Amniotic stem cell (primary cell): ENCODE measurements at places on chromosomes 3 and 15.
A peak's percentile ranks its signal among the peaks of the same experiment; 100 is the strongest.

DNA sequence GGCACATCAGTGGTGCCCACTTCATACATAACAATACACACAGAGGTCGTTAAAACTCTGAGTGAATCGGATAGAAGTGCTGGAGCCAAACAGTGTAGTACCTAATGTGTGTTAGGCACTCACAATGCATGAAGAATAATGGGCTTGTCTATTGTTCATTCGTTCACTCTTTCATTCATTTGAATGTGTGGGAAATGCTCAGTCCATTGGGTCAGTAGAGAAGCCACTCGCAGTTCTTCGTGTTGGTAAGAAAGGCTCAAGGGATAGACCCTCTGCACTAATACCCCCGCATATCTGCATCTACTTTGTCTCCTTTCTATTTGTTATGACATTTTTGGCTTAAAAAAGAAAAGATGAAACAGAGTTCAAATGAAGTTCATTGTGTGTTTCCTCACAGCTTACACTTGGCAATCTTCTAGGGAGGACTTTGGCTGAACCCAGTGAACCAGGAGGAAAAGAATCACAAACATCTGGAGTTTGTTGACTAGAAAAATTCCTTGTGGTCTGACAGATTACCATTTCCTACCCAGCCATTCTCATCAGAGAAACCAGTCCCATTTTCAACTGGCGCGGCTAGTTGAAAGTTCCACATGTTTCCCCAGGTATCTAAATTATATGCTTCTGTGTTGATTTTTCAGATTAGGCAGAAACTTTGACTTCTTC lies 32.8 kb upstream of the MFSD1 start:
- DNase-seq = peak; percentile 84

DNA sequence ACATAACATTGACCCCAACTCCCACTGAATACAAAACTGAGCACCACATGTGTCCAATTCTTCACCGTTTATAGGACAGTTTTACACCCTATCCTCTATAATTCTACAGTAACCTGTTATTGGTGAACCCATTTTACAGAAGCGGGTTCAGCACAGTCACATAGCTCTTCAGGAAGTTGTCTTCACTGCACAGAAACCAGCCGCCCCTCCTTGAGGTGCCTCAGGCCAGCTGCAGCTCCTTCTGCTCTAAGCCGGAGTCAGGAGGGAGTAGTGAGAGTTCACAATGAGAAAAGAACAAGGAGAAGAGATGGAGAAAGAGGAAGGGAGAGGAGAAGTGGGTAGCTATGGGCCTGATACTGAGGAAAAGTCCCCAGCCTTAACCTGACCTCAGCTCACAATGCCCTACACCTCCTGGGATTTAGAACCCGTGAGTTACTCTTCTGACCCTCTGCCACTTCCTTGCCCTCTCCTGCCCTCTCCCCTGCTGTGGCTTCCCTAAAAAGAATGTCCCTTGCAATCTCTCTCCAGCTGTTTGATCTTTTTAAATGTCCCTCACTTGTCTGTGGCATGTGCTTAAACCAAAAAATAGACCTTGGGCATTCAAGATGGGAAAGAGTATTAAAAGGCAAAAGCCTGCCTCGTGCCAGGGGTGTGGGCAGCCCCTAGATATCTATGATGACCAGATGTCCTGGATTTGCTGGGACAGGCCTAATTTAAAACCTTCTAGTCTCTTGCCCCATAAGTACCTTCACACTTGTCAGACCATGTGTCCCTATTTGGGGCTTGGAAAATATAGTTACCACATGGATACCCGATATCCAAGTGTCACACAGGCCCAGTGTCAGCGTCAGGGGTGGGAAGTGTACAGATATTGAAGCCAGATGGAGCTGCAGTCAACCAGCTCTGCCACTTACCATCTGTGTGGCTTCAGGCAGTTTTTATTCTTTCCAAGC lies 71.3 kb upstream of the HES1 start:
- DNase-seq = no peak

DNA sequence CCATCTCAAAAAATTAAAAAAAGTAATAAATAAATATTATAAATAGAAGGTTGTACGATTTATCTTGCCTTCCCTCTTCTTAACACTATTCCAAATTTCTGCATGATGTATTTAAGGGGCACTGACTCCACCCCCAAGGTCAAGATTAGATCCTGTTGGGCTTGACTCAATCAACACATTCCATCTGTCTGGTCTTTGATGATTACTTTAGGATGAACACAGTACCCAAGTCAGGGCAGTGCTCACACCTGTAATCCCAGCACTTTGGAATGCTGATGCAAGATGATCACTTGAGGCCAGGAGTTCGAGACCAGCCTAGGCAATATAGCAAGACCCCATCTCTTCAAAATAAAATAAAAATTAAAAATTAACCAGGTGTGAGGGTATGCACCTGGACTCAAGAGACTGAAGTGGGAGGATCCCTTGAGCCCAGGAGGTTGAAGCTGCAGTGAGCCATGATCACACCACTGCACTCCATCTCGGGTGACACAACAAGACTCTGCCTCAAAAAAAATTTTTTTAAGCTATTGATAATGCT lies 14.1 kb upstream of the ATP1B3 start:
- no peak for DNase-seq

GRCh38 chr15:55737373-55737772 lies 5.6 kb downstream of the PRTG start:
- DNase-seq = no peak

GRCh38 chr3:53716998-53717397 lies 129.2 kb downstream of the CHDH start:
- DNase-seq = no peak
